Stimulated activated CD4-positive, alpha-beta T cell treated with anti-CD3 and anti-CD28 coated beads, Interleukin-12 subunit alpha, Interleukin-12 subunit beta, amount 100 ng/mL, for 24 hours (primary cell): ENCODE measurements at places on chromosomes 5 and 9.

DNA sequence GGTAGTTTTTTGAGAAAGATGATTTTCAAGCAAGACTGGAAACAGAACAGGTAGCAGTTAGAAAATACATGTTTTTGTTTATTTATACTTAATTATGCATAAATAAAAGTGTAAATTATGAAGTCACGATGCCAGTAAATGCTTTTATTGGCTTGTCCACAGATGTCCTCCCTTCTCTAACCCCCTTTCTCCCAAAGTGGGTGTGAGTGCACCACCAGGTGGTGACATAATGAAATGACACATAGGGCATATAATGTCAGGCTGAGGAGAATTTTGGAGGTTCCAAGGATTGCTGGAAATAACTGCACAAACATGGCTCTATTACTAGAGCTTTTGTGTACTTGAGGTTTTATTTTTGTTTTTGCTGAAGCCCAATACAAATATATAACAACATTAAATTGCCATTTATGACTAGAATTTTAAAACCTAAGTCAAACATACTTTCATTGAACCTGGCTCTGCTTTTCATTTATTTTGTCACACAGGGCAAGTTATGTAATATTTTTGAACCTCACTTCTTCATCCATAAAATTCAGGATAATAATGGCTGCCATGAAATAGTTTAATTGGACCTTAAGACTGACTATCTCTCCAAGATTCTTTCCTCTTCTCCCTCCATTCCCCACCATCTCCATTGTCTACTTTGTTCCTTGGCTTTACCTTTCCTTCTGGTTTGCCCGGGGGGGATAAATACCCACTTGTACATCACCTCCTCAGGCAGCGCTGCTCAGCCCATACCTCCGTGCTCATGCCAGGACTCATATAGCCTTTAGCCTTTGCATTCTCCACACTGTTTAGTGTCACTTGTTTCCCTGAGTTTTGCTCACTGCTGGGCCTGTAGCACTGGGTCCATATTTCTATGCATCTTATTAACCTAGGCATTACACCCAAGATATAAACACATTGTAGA, 168.8 kb downstream of the PDE4D start:
- peak; percentile 2 for DNase-seq

DNA sequence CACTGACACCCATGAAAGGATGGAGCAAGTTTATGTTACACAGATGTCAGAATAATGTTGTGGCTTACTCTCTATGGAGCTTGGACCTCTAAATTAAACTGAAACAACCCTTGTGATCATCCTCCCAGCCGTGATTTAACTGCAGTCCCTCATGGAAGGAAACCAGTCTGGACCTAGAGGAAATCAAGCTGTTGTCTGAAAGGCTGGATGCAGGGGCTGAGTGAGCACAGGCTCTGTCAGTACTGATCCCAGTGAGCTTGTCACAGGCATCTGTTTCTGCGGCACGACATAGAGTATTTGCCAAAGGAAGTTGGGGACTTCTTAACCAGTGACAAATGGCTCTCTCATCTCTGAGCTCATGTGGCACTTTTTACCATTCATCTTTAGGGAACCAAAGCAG, 282.9 kb upstream of the MAP3K1 start:
- DNase-seq = no peak

- no peak for DNase-seq
Measured at GRCh38 chr9:6845880-6846279, 88.1 kb downstream of the KDM4C start.

DNA sequence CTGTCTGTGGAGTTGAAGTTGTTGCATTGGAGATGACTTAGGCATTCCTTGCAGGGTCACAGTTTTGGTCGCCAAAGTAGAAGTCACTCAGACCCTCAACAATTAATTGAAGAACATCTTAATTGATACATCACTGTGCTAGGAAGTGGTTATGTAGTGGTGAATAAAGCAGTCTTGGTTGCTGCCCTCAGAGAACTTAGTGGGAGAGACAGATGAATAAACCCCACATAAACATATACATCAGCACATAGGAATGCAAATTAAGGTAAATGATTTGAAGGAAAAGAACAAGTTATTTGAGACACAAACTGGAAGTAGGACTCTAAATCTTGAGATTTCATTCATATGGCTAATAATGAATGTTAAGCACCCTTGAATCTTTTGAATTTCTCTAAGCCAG, 25.7 kb downstream of the FAM174A start:
- no peak for DNase-seq

GRCh38 chr5:42645138-42645537, 111.5 kb upstream of the CCDC152 start:
- DNase-seq = no peak

- no peak for DNase-seq
Measured at GRCh38 chr5:159866093-159866492, 50.2 kb upstream of the ADRA1B start.

- DNase-seq = no peak
Measured at GRCh38 chr5:177498013-177498787, 796 bp upstream of the PDLIM7 start.

- no peak for DNase-seq
Measured at GRCh38 chr5:175547842-175548241, 69.5 kb downstream of the SFXN1 start.

DNA sequence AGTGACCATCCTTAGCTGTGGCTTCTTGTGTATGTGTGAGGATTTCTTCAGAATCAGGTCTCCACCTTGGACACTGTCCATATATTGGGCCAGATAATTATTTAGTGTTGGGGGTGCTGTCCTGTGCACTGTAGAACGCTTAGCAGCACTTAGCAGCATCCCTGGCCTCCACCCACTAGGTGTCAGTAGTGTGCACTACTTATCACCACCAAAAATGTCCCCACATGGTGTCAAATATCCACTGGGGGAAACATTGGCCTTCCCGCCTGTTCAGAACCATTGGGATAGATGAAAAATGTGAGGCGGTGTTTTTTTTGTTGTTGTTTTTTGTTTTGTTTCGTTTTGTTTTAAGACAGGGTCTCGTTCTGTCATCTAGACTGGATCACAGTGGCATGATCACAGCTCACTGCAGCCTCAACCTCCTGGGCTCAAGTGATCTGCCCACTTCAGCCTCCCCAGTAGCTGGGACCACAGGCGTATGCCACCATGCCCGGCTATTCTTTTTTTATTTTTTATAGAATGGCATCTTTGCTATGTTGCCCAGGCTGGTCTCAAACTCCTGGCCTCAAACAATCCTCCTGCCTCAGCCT, 67.7 kb downstream of the TENT4A start:
- DNase-seq = no peak

DNA sequence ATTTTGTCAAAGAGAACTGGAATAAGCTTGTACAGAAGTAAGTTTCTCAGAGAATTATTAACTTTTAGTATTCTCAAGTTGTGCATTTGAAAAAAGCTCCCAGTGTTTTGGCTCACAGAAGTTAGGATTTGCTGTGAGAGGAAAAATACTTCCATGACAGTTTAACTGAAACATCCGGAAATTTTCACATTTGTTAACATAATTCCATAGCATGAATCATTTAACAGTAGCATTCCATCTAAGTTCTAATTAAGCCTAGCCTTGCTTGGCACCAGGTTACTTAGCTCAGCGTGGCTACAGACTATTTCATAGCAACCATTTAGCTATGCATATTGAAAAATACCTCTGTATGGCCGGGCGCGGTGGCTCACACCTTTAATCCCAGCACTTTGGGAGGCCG, 90.8 kb downstream of the LNPEP start:
- DNase-seq = no peak

GRCh38 chr5:143168171-143168741, 235.2 kb downstream of the NR3C1 start:
- DNase-seq = no peak

DNA sequence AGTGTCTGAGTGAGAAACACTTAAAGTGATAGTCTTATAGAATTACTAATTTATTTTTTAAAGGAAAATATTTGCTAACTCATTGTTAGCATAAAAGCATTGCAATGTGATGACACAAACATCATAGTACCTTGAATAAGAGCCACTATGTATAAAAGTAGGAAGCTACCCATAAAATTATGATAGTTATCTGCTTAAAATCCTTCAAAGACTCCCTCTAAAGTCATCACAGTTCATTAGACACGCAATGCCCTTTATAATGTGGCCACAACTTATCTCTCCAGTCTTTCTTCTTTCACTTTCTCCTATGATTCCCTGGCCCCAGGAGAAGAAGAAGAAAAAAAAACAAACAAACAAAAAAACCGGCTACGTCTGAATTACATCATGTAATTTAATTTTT, 1144.0 kb upstream of the NUDT12 start:
- no peak for DNase-seq

- DNase-seq = no peak
Measured at GRCh38 chr5:52783226-52783959, 4.3 kb upstream of the ITGA1 start.

GRCh38 chr5:75260708-75261107, 24.0 kb upstream of the ANKRD31 start:
- no peak for DNase-seq

DNA sequence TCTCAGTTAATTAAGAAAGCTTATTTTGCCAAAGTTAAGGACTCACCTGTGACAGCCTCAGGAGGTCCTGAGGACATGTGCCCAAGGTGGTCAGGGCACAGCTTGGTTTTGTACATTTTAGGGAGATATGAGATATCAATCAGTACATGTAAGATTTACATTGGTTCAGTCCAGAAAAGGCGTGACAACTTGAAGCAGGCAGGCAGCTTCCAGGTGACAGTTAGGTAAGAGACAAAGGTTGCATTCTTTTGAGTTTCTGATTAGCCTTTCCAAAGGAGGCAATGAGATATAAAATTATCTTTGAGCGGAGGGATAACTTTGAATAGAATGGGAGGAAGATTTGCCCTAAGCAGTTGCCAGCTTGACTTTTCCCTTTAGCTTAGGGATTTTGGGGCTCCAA, 47.8 kb downstream of the SLC1A1 start:
- DNase-seq = no peak

DNA sequence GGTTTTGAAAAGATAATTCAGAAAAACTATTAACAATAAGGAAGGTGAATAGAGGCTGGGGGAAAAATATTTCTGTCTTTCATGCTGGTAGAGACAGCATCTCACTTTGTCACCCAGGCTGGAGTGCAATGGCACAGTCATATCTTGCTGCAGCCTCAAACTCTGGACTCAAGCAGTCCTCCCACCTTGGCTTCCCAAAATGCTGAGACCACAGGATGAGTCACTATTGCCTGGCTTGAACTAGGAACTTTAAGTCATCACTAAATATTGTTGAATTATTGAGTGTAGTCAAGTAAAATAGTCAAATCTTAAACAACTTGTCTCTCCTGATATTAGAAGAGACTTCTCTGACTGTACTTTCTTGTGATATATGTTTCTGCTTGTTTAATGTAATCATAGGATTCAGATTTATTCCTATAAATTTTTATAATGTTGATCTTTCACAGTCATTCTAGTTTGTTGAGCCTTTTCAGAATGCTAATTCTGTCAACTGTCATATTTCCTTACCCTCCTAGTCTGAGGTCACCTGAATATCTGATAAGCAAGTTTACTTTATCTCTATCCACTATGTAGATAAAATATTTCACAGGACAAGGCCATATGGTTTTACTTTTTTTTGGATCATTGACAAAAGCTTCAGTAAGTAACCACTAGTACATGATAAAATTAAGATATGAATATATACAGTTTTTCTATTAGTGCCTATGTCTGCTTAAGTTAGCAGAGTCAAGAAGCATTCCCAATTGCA, 1696.5 kb downstream of the MAT2B start:
- no peak for DNase-seq

DNA sequence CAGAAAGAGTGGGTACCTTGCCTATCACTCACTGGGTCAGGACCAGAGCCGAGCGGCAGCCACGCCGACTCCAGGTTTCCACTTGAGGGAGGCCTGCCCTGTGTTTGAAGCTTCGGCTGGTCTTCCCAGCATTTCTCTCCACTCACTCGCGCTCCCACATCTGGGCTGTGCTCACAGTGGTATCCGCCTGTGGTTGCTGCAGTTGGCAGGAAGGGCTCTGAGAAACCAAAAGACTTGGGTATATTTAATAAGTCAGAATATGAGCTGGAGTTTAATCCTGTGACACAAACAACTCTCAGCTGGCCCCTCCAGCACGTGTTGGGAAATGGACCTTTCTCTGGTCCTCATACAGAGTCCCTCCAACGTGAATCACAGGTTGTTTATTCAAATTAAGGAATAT, 70.9 kb downstream of the SPRY4 start:
- DNase-seq = no peak

DNA sequence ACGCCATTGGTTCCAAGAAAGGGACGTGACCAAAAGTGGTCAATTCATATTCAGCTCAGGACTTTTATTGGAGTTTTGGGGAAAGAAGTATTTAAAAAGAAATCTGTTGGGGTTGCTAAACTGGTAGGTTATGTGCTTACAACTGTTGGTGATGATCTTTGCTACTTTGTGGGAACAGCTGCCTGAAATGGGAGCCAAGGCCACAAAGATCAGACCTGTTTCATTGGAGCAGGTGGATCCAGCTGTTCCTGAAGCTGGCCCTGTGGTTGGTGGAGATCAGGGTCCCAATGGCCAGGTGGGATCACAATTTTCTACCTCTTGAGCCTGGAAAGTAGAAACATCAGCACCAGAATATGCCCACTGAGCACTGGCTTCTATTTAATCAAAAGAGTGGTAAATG, 144.5 kb downstream of the PSAT1 start:
- no peak for DNase-seq

DNA sequence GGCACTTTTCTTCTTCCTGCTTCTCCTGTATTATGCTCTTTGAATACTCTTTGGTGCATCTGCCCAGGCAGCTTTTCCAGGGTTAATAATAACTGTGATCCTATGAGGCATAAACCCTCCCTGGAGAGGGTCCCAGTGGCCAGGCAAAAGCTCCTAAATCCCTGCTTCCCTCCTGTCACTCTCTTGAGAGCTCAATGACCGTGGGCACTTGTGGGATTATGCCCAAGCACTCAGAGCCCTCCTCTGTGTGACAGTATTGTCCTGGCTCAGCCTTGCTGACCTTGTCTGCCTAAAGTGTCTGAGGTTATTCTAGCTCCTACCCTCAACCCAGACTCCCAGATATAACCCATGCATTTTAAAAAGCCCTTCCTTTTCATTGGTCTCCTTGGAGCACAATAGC, 51.9 kb downstream of the GALNT10 start:
- DNase-seq = no peak

DNA sequence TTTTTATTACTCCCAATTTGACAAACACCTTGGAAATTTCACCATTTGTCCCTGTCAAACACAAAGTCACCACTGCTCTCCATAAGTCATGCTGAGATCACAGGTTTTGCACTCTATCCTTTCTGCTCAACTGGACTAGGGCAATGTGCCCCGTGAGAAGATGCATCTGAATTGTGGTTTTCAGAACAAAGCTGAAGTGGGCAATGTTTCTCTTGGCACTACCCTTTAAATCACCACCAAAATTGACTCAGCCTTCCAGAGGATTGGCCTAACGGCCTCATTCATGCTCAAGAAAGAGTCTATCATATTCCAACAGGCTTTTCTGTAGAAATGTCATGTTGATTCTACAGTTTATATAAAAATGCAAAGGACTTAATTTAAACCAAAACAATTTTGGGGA, 81.0 kb upstream of the TRIO start:
- no peak for DNase-seq

GRCh38 chr5:1511651-1512540, 11.9 kb downstream of the LPCAT1 start:
- DNase-seq = no peak

GRCh38 chr9:37408933-37409710, 13.4 kb upstream of the GRHPR start:
- DNase-seq = peak; percentile 21

GRCh38 chr5:66242050-66242715, 98.1 kb downstream of the SREK1 start:
- DNase-seq = no peak

- DNase-seq = no peak
Measured at GRCh38 chr5:96597438-96598020, 64.6 kb upstream of the CAST start.
